ENCODE measurements at places on chromosomes 5 and 9.

DNA sequence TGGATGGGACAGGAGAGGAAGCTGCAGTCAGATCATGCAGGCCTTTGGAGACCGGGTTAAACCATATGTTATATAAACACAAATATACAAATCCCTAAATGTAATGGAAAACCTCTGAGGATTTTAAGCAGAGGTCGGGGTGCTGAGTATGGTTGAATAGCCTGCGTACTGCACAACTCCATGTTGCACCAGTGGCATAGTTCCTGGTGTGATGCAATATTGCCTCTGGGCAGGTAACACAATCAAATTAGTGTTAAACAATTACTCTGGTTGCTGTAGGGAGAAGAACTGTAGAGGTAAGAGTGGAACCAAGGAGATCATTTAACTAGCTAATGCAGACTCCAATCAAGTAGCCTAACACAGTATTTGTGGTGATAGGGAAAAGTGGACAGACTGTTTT is 21.3 kb upstream of the RNF145 start:
- no peak for DNase-seq

DNA sequence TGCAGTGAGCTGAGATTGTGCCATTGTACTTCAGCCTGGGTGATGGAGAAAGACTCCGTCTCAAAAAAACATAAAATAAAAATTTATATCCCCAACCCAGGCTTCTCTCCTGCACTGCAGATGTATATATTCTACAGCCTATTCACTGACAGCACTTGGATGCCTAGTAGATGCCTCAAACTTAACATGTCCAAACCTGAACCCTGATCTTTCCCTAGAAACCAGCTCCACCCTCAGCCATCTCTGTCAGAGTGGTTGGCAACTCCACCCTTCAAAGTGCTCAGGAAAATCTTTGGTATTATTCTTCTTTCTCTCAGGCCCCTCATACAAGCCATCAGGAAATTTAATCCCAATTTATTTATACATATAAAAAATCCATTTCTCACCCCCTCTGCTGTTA is 36.9 kb upstream of the TXN start:
- DNase-seq = no peak

DNA sequence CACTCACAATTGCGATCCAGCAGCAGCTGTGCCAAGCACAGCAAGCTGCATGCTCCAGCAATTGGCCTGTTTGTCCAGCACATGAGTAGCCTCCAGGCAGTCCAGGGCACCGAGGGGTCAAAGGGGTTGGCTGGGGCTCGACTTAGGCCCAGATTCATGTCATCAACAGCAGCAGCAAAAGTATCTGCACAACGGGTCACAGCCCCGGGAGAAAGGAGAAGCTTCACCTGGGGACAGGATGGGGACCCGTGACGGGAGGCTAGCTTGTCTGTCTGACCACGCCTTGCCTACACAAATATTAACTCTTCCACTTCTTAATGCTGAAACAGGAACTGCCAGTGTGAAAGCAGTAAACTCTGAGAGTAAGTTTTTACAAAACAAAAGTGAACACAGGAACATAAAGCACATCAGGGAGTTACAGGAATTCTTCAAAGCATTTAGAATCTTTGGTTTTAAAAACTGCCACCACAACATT is 191.2 kb downstream of the PIK3R1 start:
- DNase-seq = no peak

- DNase-seq = no peak
These were observed 8.3 kb downstream of the PPIC start for GRCh38 chr5:123028222-123028621.
